Erythroblast (primary cell): ENCODE measurements at places on chromosomes 4 and X.
A peak's percentile ranks its signal among the peaks of the same experiment; 100 is the strongest.

DNA sequence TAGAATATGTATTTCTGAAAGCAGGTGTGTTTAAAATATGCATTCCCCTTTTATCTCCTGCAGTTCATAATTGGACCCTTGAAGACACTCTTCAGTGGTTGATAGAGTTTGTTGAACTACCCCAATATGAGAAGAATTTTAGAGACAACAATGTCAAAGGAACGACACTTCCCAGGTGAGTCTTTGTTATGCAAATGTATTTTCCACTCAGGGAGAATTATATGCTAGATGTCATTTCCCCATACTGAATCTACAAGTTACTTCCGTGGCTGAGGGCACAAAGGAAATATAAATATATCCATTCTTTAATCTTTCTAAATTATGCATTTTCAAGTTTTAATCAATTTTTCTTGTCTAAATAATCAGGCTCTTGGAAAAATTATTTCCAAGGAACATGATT lies 134.7 kb downstream of the STIM2 start:
- no peak for DNase-seq

- no peak for DNase-seq
Observed at GRCh38 chrX:112058255-112058654, 24.3 kb downstream of the TRPC5 start.

GRCh38 chr4:183059797-183060196 lies 39.3 kb upstream of the WWC2 start:
- no peak for DNase-seq

DNA sequence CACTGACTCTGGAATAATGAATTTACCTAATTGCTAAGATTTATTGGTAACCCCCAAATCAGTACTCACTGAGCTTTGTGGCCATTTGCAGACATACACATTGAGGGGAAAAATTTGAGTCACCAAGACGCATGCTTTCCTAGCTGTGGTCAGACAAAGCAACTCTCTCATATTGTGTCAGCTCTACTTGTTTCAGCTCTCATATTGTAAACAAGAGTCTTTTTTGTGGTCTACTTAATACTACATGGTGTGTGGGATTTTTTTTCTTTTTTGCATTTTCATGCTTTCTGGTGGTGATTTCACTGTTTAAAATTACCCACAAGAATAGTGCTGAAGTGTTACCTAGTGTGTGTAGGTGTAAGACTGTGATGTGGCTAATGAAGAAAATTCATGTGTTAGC lies 428.2 kb upstream of the GALNT7 start:
- no peak for DNase-seq

DNA sequence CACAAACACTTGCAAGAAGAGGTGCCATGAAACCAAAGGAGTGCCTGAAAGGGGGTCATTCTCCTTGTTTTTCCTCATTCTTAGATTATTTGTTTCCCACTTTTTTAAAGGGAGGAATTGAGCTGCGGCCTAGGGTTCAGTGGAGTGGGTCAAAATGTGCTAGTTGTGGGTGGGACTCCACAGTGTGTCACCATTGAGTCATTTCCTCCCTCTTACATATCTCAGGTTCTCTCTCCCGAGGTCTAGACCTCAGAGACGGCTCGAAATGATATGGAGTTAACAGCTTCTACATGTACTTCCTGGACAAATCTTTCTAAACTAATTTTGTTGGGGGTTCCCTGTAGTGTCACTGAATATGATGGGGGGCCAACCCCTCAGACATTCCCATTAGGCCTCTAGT lies 328.4 kb upstream of the SPANXN1 start:
- DNase-seq: no peak

DNA sequence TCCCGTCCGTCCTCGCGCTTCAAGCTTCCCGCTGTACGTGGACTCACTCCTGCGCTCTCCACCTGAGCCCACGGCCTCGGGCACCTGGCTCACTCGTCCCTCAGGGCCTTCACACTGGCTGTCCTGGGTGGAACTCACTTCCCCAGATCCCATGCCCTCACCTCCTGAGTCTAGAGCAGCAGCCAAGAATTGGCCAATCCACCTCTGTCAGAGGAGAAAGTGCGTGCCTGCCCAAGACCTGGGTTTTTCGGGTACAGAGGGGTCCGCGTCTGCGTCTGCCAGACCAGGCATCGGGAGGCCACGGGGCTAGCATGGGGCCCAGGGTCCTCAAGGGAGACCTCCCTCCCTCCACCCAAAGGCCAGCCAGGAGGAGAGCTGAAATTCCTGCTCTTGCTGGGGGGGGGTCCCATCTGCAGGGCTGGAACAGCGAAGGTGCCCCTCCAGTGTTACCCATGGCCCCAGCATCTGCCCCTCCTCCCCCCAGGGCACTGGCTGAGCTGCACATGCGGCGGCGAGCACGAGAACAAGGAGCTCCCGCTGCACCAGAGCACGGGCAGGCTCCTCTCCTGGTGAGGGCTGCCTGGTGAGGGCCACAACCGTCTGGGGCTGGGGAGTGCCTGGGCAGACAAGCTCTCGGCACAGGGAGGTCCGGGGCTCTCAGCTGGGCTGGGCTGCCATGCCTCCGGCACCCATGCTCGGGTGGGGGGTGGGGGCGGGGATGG lies 47.5 kb downstream of the FAM53A start:
- DNase-seq: no peak

GRCh38 chr4:143347484-143348111 lies 10.9 kb downstream of the GAB1 start:
- peak; percentile 73 for DNase-seq

GRCh38 chrX:154452823-154453222 lies 5.3 kb upstream of the PLXNA3 start:
- DNase-seq: no peak

DNA sequence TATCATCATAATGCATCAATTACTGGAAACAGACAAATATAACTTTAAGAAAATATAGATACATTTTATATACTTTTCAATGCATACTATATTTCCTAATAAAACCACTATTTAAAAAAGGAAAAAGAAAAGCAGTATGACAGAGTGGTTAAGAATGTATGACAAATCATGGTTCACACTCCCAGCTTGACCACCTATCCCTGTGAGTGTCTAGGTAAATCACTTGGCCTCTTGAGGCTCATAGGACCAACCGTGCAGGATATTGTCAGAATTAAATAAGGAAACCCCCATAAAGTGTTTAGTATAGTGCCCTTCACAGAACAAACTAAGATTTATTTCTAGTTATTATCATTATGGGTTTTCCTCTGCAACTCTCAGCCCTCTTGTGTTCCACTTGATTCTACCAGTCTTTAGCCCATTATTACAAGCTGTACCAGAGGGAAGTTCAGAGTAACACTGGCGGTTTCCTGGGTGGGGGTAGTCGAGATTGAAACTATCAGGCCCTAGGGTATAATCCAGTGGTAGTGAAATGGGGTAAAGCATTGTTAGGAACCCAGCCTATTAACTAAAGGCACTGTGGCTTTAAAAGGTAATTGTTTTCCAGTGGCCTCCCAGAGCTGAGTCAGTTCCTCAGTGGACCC lies 55.5 kb upstream of the PAK3 start:
- no peak for DNase-seq

DNA sequence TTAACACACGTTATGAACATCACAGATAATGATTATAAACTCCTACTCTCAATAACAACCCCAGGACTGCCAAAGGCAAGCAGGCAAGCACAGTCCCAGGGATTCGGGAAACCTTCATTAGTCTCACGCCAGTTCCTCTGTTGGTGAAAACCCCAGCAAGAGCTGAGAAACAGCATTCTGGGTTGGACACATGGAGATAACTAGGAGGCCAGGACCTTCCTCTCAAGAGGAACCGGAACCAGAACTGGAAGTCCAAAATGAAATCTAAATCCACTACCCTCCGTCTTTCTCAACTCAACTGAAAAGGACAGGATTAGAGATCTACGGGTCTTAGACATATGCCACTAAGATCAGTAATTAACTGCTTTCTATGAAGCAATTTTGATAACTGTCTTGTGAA lies 3.8 kb downstream of the VEGFC start:
- no peak for DNase-seq

DNA sequence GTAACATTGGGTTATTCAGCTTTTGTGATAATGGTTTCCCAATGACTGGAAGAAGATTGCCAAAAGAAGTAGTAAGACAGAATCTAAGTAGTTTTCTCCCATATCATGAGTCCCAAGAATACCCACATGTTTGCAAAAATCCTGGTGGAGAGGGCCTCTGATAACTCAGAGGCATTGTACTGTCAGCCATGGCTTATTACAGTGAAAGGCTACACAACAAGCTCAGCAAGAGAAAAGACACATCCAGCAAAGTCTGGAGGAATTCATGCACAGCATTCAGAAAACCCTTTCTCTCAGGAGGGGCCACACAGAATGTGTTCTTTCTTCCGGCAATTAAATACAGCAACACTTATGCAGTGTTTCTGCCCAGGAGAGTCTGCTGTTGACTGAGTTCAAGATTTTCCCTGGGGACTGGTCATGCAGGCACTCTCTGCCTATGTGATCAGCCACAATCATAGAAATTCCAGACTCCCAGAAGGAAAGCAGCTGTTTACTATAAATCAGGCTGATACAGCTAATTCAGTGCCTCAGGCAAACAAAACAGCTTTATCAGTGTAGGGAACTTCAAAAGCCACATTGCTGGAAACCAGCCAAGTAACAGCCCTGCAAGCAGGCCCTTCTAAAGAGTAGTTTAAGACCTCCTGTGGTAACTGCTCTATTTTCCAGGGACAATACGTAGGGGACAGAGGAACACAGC lies 937.1 kb downstream of the CCSER1 start:
- DNase-seq: peak; percentile 31

DNA sequence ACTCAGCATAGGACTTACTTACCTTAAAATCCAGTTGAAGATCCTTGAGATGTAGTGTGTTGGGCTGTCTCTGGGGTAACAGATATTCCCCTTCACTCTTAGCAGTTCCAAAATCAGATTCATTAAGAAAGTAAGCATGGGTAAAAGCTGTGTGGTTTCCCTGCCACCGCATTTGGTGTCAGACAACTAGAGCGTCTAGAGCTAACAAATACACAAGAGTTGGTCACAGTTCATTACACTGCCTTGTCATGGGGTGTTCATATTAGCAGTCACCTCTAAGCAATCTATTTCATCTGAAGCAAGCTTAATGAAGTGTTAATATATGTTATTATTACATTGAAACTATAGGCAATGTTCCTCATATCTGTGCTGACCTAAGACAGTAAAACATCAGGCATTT lies 342.8 kb downstream of the PPARGC1A start:
- no peak for DNase-seq

DNA sequence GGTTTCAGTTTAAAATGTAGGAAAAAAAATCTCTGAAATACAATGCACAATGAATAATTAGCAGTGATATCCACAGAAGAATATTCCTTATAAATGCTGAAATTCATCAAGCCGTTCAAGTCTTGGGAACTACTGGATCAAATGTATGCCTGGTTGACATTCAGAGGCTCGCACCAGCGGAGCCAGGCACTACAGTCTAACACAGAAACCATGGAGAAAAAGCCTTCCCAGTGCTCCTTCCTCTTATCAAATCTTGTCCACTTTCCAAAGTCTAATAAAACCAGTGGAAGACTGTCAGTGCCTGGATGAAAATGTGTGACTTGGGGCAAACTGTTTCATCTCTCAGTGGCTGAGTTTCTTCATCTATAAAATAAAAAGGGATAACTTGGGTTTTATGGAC lies 35.9 kb downstream of the CENPU start:
- no peak for DNase-seq

GRCh38 chrX:134782796-134783195 lies 124.5 kb upstream of the PLAC1 start:
- peak; percentile 28 for DNase-seq

GRCh38 chr4:26542991-26543390 lies 40.9 kb upstream of the TBC1D19 start:
- no peak for DNase-seq

DNA sequence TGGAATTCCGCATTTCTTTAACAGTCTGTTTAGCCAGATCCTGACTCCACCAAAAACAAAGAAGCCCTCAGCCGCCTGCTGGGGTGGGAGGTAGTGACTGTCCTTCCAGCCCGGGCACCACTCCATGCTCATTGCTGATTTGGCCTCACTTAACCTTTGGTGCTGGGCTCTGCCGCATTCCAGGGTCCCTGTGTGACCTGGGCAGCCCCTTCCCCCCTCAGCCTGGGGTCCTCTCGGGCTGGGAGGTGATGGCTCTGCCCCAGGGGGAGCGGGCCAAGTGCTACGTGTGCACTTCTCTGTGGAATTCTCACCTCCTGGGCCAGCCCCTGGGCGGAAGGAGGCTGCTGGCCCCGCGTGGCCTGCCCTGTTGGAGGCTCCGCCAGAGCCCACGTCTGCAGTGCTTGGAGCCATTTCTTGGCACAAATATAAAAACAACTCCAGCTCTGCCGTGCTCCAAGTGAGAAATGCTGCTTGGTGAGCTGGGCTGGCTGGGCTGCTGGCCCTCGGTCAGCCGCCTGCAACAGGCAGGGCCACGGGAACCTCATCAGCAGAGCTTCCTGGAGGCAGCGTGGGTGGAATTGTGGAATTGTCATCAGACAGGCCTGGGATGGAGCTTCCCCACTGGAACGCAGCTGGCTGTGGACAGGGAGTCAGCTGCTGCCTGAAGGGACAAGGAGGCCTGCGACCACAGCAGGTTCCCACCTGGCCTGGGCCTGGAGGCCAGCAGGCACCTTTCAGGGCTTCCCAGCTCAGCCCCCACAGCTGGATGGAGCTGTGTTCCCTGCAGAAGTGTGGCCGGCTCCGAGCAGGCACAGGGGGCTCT lies 66.0 kb downstream of the TRMT44 start:
- no peak for DNase-seq

GRCh38 chrX:148940411-148940996 lies 440.1 kb downstream of the AFF2 start:
- DNase-seq: peak; percentile 0

GRCh38 chr4:155353923-155354540 lies 22.7 kb downstream of the MAP9 start:
- peak; percentile 68 for DNase-seq

DNA sequence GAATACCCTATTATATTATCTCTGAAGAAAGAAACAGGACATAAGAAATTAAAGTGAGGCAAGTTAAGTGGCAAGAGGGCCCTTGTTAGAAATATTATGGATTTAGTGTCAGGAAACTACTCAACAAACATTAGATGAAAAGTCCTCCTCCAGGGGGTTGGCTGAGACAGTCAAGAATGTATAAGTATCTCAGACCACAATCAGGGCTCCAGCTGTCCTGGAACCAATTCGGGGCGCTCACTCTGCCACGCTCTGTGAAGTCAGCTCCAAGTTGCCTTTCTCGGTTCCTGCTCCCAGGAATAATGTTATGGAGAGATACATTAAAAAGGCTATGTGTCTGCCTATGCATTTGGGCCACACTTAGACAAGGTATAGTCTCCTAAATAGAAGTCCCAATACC lies 73.3 kb downstream of the RASGEF1B start:
- DNase-seq: no peak

DNA sequence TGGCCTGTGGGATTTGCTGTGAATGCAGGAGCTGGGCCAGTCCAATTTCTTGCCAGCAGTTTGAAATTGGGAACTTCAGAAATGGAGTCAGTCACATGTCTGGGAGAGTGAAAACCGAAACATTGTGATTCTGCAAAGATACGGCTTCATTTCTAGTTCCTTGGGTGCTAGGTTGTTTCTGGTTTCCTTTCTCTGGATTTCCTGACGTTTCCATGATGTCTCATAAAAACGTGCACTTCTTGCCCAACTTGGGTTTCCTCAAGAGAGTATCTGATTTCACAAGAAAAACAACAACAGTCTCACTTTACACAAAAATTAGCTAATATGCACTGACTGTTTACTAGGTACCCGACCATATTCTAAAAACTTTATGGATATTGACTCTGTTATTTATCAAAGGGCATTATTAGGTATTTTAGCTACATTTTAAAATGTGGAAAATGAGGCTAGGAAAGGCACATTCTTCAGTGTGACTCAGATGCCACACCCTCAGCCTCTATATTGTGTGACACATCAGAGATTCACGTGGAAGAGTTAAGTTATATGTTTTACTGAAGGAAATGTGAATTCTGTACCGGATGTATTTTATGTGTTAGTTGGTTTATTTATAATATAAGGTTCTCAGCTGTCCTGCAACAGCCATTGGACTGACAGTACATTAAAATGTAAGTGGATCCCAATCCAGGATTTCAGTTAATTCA lies 225.0 kb upstream of the PUDP start:
- no peak for DNase-seq
